ENCODE measurements at places on chromosomes 5 and 9.

GRCh38 chr5:1161833-1162229, 39.6 kb upstream of the SLC6A19 start:
- no peak for DNase-seq

- DNase-seq = no peak
Observed at GRCh38 chr5:9207817-9208418, 338.0 kb downstream of the SEMA5A start.

- DNase-seq = no peak
Observed at GRCh38 chr9:112554516-112554915, 67.9 kb downstream of the KIAA1958 start.

DNA sequence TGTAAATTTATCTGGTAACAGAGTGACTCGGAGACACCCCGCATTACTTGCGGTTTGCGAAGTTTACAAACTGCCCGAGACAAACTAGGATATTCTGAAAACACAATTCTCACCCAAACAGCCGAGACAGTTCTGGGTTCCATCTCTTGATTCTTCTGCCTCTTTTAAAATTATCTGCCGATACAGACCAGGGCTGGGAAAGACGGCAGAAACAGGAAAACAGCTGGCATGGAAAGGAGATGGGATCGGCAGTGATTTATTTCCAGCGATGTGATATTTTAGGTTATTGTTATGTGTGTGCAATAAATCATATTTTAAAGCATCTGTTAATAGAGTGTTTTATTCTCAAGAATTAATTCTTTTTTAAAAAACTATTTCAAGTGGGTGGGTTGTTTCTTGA, 93.3 kb upstream of the LMX1B start:
- no peak for DNase-seq

GRCh38 chr5:160278343-160278742, 34.0 kb downstream of the CCNJL start:
- DNase-seq = no peak

DNA sequence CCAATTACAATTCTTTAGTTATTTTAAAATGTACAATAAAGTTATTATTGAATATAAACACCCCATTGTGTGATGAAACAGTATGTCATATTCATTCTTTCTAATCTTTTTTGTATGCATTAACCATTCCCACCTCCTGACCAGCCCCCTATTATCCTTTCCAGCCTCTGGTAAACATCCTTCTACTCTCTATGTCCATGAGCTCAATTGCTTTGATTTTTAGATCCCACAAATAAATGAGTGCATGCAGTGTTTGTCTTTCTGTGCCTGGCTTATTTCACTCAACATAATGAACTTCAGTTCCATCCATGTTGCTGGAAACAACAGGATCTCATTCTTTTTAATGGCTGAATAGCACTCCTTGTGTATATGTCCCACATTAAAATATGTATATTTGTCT, 1858.9 kb upstream of the C9orf72 start:
- DNase-seq = no peak

DNA sequence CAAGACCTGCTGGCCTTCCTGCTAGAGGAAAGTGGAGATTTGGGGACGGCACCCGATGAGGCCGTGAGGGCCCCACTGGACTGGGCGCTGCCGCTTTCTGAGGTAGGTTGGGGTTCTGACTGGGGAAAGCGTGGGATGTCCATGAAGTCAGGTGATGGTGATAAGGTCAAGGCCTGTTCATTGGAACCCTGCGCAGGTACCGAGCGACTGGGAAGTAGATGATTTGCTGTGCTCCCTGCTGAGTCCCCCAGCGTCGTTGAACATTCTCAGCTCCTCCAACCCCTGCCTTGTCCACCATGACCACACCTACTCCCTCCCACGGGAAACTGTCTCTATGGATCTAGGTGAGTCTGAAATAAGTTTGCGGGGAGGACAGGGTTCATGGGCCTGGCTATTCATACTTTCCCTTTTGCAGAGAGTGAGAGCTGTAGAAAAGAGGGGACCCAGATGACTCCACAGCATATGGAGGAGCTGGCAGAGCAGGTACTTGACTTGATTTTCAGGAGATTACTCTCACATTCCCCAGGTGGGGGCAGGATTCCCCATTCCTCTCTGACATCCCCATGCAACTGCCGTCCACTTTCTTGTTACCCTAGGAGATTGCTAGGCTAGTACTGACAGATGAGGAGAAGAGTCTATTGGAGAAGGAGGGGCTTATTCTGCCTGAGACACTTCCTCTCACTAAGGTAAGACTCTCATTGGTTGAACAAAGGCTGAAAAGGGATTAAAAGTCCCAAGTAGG, 505 bp downstream of the CREB3 start:
- DNase-seq = no peak

- no peak for DNase-seq
Observed at GRCh38 chr5:139062910-139063663, 135.1 kb downstream of the SIL1 start.

GRCh38 chr5:159786901-159787691, 129.2 kb upstream of the ADRA1B start:
- DNase-seq = no peak

- DNase-seq = no peak
Observed at GRCh38 chr9:132857031-132857430, 21.1 kb downstream of the AK8 start.

DNA sequence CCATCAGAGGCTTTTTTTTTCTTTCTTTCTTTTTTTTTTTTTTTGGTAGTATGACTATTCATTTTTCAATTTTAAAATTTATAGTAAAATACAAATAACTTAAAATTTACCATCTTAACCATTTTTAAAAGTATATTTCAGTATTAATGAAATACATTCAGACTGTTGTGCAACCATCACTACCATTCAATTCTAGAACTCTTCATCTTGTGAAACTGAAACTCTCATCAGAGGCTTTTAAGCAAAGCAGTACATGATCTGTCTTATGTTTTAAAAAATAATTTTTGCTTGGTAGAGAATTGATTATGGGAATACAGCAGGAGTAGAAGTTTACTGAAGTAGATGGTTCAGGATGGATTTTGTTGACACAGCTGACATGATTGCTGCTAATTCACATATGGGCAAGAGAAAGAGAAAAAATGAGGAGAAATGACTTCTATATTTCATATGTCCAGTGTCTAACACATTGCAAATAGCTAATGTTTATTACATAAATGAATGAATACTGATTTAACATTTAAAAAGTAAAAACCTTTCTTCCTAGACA, 13.4 kb downstream of the ELOVL7 start:
- DNase-seq = no peak

DNA sequence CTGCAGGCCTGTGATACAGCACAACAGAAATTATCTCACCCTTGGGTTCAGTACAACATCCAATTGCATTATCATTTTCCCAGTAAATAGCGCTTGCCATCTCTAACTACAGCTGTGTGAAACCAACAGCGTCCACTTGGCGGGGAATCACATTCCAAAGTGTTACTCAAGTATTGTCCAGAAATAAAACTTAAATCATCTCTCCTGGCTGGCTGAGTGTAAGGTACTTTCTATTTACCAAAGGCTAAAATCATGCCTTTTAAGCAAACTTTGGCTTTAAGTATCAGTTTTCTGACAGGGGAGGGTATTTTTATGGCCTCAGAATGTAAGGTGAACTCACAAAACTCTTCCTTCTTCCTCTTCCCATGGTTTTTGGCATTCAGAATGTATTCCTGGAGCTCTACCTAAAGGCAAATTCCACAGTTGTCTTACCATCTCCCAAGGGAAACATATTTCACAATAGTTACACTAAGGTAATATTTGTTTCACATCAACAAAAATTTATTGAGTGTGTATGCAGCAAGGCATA, 205.6 kb upstream of the MPDZ start:
- no peak for DNase-seq

DNA sequence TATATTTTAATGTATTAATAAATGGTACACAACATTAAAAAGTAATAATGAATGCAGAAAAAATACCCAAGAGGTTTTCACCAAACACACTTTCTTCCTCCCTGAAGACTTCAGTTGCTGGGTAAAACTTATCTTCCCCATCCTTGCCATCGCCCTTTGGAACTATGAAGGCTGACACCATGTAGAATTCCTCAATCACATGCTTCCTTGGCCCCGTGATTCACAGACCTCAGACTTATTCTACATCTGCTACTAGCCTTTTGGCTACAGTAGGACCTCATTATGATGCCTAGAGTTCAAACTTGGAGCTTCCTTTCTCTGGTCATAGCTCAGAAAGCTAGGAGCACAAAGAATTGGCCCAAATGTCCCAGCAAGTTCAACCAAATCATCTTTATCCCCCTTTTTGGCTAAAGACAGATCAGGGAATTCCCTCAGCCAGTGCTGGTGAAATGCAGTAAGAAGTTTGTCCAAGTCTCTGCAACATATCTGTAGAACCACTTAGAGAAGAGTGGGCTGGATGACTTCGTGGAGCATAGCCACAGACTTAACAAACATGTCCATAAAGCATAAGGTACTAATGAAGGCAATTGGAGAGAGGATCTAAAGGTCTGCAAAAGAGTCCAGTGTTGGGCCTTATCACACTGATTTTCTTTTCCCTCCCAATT, 253.5 kb downstream of the SEC61B start:
- DNase-seq = no peak

DNA sequence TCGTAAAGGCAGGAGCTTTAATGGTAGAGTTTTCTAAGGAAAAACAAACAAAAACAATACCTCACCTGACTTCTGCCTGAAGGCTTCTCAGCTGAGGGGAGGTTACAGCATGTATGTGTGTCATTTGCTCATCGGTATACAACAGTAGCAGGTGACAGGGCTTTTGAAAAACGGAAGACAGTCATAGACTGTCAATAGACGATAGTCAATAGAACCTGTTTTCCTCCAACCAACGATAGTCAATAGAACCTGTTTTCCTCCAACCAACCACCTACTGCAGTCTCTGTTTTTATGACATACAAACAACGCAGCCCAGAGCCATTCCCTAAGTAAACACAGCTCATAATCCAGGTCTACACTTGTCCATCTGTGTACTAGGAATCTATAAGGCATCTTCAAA, 74.6 kb downstream of the RETREG1 start:
- DNase-seq = no peak

DNA sequence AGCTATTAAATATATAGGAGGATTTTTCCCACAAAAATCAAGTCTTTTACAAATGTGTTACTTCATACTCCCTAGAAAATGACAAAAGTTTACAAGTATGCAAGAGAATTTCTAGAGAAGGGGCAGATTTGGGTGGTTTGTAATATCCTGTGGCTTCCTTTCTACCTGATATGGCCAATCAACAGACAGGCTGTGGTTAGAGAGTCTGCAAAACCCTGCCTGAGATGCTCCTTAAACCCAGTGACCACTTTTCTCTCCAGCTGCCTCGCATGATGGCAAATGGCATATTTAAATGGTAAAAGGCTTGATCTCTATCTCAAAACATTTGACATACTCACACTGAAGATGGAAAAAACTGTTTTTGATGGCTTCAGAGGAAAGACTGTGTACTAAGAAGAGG, 550.1 kb upstream of the ZNF462 start:
- no peak for DNase-seq

GRCh38 chr9:23526806-23527205, 299.2 kb downstream of the ELAVL2 start:
- no peak for DNase-seq

DNA sequence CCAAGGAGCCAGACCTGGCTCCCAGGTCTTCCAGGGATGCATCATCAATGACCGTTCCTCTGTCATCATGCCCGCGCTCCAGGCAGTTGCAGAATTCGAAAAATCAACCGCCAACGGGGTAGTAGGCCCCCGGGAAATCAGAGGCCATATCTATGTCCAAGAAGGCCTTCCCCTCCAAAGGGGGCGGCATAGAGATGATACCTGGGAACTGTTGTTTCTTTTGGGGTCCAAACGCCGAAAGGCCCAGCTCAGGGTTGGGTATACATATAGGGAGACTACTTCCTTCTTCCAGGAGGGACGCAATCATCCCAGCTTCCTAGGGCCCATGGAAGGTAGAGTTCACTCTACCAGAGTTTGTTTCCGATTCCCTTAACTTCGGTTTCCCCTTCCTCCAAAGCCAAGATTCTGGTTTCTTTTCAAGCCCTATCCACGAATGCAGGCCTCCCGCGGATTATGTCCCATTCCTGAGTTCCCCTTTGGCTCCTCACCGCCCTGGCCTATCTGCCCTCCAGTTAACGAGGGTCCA, 754 bp downstream of the DCAF12 start:
- no peak for DNase-seq

DNA sequence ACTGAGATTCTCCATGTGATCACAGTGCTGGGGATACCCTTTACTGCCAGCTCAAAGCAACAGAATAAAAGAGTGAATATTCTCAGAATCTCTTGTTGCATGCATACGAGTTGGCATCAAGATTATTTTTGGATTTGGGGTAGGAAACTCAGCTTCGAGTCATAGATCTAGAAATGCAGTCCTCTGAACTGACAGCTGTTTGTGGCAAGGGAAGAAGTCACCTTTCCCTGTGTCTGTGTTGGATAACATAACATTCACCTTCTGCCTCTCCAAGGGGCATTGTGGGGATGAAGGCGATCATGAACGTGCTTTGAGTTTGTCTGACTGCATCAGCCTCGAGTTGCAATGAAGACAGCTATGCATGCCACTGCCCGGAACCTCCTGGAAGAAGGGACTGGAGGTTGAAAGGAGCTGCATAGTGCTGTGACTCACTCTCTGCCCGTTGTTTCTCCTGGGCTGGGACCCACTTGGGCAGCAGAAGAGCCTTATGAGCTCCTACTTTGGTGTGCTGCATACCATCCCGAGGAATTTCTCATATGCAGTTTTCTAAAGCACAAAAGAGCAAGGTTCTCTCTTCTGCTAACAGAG, 231.7 kb downstream of the ARHGAP26 start:
- DNase-seq = no peak

GRCh38 chr5:55541056-55541635, 6.4 kb upstream of the PLPP1 start:
- DNase-seq = no peak

- no peak for DNase-seq
Observed at GRCh38 chr5:55232271-55232984, 980 bp downstream of the CCNO start.

DNA sequence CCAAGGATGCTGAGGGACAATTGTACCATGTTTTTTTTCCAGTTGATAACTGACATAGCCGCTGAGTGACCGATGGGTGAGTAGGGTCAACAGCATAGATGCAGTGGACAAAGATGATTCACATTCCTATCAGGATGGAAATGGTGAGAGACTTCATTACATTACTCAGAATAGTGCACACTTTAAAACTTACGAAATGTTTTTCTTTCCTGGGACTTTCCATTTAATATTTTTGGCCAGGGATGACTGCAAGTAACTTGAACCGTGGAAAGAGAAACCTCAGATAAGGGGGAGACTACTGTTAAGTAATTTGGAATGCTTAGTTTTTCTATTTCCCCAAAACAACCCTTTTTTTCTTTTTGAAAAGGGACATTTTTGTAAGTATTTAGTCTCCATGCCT, 3.0 kb upstream of the TUSC1 start:
- DNase-seq = no peak

- DNase-seq = no peak
Observed at GRCh38 chr9:18969128-18969527, 63.9 kb downstream of the SAXO1 start.

DNA sequence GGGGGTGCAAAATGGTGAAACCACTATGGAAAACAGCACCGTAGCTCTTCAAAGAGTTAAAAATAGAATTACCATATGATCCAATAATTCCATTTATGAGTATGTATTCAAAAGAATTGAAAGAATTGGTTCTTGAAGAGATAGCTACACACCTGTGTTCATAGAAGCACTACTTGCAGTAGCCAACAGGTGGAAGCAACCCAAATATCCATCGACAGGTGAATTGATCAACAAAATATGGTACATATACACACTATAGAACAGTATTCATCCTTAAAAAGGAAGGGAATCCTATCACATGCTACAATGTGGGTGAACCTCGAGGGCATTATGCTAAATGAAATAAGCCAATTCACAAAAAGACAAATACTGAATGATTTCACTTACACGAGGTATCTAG, 85.7 kb upstream of the VCAN start:
- DNase-seq = no peak

- no peak for DNase-seq
Observed at GRCh38 chr5:16866795-16867576, 69.1 kb downstream of the MYO10 start.
